Cerebellum (tissue), 4 donors: ENCODE measurements at places on chromosomes 1 and 21. TPM values are rescaled to one million over a fixed set of nuclear protein-coding genes. Genes with fewer than 3 reads are reported as not detected.
A peak's percentile ranks its signal among the peaks of the same experiment; 100 is the strongest.

IGSF21 gene
- total RNA-seq, result 17.3 TPM

SLAMF1 gene
- not detected for total RNA-seq

DNA sequence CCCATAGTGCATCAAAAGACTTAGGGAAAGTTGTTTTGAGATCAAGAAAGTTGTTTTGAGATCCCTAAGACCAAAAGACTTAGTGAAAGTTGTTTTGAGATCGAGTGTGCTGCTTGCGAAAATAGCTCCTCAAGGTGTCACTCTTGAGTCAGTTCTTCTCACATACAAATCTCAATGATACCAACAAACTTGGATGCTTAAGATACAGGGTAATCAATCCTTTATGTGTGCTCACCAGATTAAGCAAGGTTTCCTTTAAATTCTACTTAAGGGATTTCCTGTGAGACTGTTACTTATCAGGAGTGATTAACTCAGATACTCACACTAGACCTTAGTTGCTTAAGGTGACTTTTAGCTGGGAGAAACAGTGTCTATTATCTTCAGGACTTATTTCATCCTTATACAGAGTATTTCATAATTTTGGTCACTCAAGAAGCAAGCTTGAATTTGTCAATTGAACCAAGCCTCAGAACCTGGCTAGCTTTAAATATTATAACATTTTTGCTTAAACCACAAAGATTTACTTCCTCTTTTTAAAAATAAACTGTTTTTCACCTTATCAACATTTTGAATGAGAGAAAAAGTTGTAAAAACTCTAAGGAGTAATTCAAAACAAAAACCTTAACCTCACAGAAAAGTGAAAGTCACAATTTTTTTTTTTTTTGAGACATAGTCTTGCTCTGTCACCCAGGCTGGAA is 8.0 kb upstream of the RLF start:
- DNase-seq, result peak; percentile 43

DNA sequence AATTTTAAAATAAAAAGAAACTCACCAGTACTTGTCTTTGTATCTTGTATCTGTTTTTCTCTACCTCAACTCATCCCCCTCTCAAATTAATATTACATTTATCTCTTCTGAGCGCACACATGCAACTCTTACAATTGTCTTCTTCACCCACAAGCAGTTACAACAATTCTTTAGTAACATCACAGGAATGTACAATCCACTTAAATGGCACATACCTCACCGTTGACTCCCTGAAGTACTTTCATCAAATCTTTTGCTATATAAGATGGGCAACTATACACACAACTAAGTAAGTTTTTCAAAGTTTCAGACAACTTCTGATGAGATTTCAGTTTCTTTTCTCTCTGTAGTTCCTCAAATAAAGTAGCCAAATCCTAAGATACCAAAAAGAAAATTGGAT is 28.3 kb downstream of the HEATR1 start:
- no peak for DNase-seq

- DNase-seq, result no peak
Measured at GRCh38 chr1:111062624-111063023, 77.3 kb downstream of the DRAM2 start.
